ENCODE measurements at places on chromosomes 2 and 18. TPM values are rescaled to one million over a fixed set of nuclear protein-coding genes. Genes with fewer than 3 reads are reported as not detected.

Gene CNTNAP5
- total RNA-seq = not detected

GRCh38 chr18:46411867-46412690, 244.9 kb downstream of the LOXHD1 start:
- DNase-seq = no peak

GRCh38 chr2:129067070-129067469, 748.4 kb upstream of the HS6ST1 start:
- no peak for DNase-seq

- DNase-seq = no peak
Observed at GRCh38 chr2:30721241-30721640, 86.0 kb downstream of the CAPN13 start.

DNA sequence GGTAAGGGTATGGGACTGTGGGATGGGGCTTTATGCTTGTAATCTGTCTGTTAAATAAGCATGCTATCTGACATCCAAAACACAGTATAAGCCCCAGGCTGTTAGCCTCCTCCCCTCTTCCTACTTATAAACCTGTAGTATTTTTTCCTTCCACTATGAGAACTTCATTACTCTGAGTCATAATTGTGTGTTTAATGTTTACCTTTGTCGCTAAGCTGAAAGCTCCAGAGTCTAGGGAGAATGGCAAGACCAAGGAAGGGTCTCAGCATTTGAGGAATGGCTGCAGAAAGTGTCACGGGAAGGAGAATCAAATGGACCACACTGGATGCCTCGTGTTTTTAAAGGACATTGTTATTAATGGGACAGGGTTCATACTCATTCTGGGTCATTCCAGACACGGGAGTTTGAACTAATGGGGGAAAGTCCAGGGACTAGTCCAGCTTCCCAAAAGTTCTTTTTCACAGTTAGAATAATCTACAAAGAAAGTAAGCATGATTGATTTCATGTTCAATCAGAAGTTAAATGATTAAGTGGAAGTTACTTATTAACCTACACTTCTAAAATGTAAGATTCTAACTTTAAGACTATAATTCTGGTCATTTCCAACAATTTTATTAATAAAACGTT, 292.2 kb downstream of the AFF3 start:
- no peak for DNase-seq

DNA sequence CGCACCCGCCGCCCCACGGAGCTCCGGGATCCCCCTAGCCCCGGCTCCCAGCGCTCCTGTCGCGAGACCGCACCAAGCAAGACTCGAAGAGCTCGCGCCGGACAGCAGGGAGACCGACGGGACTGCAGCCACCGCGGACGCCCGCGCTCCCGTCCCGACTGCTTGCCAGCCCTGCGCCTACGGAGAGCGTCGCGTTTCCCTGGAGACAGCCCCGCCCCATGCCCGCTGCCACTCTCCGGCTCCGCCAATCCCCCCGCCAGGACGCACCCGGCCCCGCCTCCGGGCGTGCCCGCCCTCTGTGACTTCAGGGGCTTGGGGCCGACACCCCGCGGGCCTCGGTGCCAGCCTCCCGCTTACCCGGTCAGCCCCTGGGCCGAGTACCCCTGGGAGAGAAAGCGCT, at the start of gene ANKMY1:
Gene ANKMY1 (minus strand): TSS at position 181 of the 400 bp plus-strand sequence. CDS start 653 bp downstream, outside the sequence.
- DNase-seq = no peak

DNA sequence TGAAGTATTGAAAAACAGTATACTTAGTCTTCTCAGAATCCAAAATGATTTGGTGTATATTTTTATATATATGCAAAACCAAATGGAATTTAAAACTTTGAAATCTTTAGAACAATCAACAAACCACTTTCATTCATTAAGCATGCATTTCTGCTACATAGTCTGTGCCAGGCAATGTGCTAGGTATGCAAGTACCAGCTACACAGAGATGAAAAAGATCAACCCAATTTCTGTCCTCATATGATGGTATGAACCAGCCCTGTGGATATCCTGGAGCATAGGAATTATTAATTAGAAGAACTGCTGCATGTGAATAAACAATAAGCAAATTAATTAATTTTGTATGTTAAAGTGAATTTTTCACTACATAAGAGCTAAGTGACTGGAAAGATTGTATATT, 51.2 kb upstream of the RTN4 start:
- DNase-seq = no peak

All from left lung (tissue), 14 donors.